Body of pancreas (tissue), 4 donors: ENCODE measurements at places on chromosomes 11 and 22. TPM values are rescaled to one million over a fixed set of nuclear protein-coding genes. Genes with fewer than 3 reads are reported as not detected.

GRCh38 chr11:110955776-110956175 is 243.5 kb upstream of the ARHGAP20 start:
- no peak overlapping the region for H3K4me3 ChIP-seq
- no peaks in the 10 kb centered on the region for H3K36me3 ChIP-seq
- no peak for DNase-seq
- H3K4me1 ChIP-seq, result peaks cover 11% of the 10 kb centered on the region

- H3K27ac ChIP-seq, result no peak overlapping the region
- no peak for DNase-seq
- H3K4me1 ChIP-seq, result peaks cover 5% of the 10 kb centered on the region
- H3K4me3 ChIP-seq, result no peak overlapping the region
- H3K27me3 ChIP-seq, result no peaks in the 10 kb centered on the region
Measured at GRCh38 chr11:69353696-69354544, 60.0 kb downstream of the MYEOV start.

DNA sequence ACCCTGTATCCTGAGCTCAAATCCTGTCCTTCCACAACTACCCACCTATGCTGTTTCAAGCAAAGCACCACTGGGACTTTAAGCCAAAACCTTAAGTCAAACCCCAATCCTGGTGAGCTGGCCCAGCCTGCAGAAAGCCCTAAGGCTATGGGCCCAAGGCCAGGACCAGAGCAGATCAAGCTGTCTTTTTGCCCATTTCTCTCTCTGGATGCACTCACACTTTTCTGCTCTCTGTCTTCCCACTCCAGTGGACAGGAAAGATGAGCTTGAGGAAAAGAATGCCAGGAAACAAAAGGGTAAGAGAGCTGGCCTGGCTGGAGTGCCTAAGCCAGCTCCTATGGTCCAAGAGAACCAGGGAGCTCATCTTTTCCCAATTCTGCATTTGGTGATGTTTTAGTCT is 284.3 kb upstream of the ISX start:
- no peaks in the 10 kb centered on the region for H3K4me1 ChIP-seq
- no peaks in the 10 kb centered on the region for H3K36me3 ChIP-seq
- DNase-seq, result no peak

GRCh38 chr11:119612814-119613213 is 116.2 kb downstream of the NECTIN1 start:
- H3K27ac ChIP-seq, result no peak overlapping the region
- no peaks in the 10 kb centered on the region for H3K36me3 ChIP-seq
- H3K4me1 ChIP-seq, result peaks cover 4% of the 10 kb centered on the region
- no peaks in the 10 kb centered on the region for H3K27me3 ChIP-seq

DNA sequence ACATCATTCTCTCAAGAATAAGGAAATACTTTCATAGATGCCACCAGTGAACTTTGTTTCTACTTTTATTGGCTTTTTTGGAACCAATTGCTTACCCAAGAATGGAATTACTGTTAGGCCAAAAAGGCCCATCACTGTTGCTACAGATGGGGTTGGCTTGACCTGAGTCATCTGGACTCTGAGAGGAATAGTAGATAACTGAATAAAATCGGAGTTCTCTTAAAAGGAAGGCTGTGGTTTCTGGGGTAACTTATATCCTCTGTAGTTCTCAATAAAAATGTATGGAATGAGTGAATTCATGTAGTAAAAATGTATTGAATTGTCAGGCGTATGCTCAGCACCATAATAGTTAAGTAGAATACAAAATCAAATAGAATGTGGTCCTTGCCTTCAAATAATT is 56.6 kb downstream of the ARHGEF12 start:
- H3K36me3 ChIP-seq, result no peaks in the 10 kb centered on the region
- no peak overlapping the region for H3K27ac ChIP-seq
- no peaks in the 10 kb centered on the region for H3K27me3 ChIP-seq
- H3K4me3 ChIP-seq, result no peak overlapping the region

DNA sequence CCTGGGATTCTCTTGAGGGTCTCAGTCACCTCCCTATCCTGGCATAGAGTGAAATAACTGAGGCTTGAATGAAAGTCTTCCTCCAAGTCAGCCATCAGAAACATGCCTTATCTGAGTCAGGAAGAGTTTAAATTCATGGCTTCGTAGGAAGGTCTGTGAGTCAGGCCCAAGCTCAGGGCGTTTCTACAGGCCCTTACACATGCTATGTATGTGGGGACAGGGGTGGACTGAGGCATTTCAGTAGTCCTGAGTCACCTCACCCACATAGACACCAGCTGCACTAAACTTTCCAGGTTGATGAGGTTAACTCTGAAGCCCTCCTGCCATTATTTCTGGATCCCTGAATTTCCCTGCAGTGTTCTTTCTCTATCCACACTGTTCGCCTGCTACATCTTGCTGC is 134.6 kb upstream of the RCN1 start:
- no peak overlapping the region for H3K27ac ChIP-seq
- no peaks in the 10 kb centered on the region for H3K36me3 ChIP-seq
- DNase-seq, result no peak
- no peaks in the 10 kb centered on the region for H3K27me3 ChIP-seq

- no peak overlapping the region for H3K27ac ChIP-seq
- H3K36me3 ChIP-seq, result no peaks in the 10 kb centered on the region
- no peak for DNase-seq
- no peak overlapping the region for H3K4me3 ChIP-seq
- H3K27me3 ChIP-seq, result no peaks in the 10 kb centered on the region
Measured at GRCh38 chr22:31802575-31802974, 48.8 kb downstream of the DEPDC5 start.

- H3K36me3 ChIP-seq, result no peaks in the 10 kb centered on the region
- no peak overlapping the region for H3K4me3 ChIP-seq
- no peaks in the 10 kb centered on the region for H3K27me3 ChIP-seq
- no peak for DNase-seq
- H3K27ac ChIP-seq, result peak overlapping the region; percentile 96
- peaks cover 15% of the 10 kb centered on the region for H3K4me1 ChIP-seq
Measured at GRCh38 chr11:72111300-72112142, 974 bp downstream of the ANAPC15 start.

GRCh38 chr11:86537541-86538222 is 134.7 kb downstream of the ME3 start:
- H3K27ac ChIP-seq, result no peak overlapping the region
- no peaks in the 10 kb centered on the region for H3K36me3 ChIP-seq
- no peak for DNase-seq
- no peak overlapping the region for H3K4me3 ChIP-seq

DNA sequence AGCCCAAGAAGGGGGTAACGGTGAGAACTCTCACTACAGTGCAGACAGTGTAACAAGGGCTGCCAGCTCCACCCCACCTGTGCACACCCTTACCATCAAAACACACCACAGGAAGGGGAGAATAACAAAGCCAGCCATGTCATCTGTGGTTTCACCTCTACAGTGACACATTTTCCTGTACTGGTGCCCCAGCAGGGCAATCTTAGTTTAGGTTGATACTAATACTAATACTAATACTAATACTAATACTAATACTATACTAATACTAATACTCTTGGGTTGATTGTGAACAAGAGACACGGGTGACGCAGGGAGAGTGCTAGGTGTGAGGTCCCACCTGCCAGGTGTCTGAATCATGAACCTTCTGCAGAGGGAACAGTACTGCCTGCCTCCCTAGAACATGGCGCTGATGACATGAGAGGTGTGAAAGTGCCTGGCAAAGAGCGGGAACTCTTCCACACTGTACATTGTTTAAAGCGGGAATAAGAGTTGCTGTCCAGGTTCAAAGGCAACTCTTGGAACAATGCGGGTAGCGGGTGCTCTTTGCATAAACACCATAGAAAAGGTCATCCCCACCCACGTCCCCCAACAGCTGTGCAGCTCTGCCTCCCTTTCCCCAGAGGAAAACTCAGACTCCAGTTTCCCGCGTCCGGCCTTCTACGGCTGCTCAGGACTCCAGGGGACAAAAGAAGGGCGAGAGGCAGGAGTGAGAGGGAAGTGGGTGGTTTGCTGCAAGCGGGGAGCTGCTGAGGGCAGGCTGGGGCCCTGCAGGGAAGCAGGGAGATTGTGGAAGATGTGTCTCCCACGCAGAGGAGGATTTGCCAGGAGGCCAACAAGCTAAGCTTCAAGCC is 25.0 kb upstream of the TMPRSS4 start:
- DNase-seq, result no peak
- no peaks in the 10 kb centered on the region for H3K4me1 ChIP-seq
- no peak overlapping the region for H3K4me3 ChIP-seq
- H3K27me3 ChIP-seq, result no peaks in the 10 kb centered on the region
- no peak overlapping the region for H3K27ac ChIP-seq

- no peak overlapping the region for H3K27ac ChIP-seq
- H3K4me1 ChIP-seq, result no peaks in the 10 kb centered on the region
- no peak for DNase-seq
- H3K36me3 ChIP-seq, result no peaks in the 10 kb centered on the region
Measured at GRCh38 chr11:70783356-70783755, 385.0 kb downstream of the CTTN start.

GRCh38 chr11:19546325-19546724 is 166.3 kb upstream of the NAV2 start:
- H3K4me1 ChIP-seq, result no peaks in the 10 kb centered on the region
- H3K27me3 ChIP-seq, result no peaks in the 10 kb centered on the region
- H3K27ac ChIP-seq, result no peak overlapping the region
- H3K4me3 ChIP-seq, result no peak overlapping the region
- H3K36me3 ChIP-seq, result no peaks in the 10 kb centered on the region

GRCh38 chr11:31628111-31628510 is 118.5 kb downstream of the ELP4 start:
- no peak overlapping the region for H3K4me3 ChIP-seq
- H3K36me3 ChIP-seq, result no peaks in the 10 kb centered on the region
- H3K27me3 ChIP-seq, result no peaks in the 10 kb centered on the region
- DNase-seq, result no peak

DNA sequence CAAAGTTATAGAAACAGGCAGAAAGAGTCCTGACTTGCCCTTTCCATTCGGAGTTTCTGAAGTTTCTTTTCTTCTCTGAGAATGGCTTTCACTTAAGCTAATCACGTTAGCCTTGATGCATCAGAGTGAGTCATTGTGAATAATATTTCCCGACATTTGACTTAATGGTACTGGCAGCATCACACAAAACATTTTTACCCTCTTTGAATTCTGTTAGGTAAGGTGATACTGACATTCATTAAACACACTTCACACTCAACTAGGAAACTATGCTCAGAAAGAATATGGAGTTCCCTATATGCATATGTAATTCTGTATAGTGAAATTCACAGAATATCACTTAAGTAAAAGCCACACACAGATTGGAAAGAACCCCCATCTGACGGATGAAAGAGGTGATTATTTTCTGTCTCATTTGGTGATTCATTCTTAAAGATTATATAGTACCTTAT is 120.8 kb upstream of the ARHGAP20 start:
- no peaks in the 10 kb centered on the region for H3K36me3 ChIP-seq
- H3K27ac ChIP-seq, result no peak overlapping the region
- no peak for DNase-seq
- no peaks in the 10 kb centered on the region for H3K4me1 ChIP-seq
- no peak overlapping the region for H3K4me3 ChIP-seq

DNA sequence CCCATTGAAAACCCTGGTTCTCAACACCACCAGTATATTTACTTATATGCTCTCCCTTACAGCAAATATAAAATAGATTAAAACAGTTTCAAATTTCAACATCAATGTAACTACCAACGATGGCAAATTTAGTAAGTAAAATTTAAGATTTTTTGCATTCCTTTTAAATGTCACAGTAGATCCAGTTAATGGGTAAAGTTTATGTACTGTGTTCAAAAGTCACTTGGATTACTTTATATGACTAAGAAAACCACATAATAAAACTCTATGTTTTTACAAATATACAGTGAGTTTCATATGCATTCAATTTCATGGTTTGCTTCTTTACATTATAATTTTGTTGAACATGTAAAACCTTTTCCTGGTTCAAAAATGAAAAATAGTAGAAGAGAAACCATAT is 364.6 kb downstream of the AASDHPPT start:
- no peak for DNase-seq
- H3K36me3 ChIP-seq, result no peaks in the 10 kb centered on the region
- H3K4me3 ChIP-seq, result no peak overlapping the region
- H3K4me1 ChIP-seq, result no peaks in the 10 kb centered on the region
- H3K27ac ChIP-seq, result no peak overlapping the region

CLCF1 gene
- 2.3 TPM for total RNA-seq

HEPACAM gene
- total RNA-seq, result 7.9 TPM

FAM227A gene
- 3.6 TPM for total RNA-seq

ADORA2A gene
- total RNA-seq, result 2.1 TPM

YPEL4 gene
- not detected for total RNA-seq

CTSW gene
- total RNA-seq, result 0.78 TPM
